Activated naive CD8-positive, alpha-beta T cell treated with anti-CD3 and anti-CD28 coated beads, Interleukin-2, amount 50 U/mL, for 24 hours (primary cell): ENCODE measurements at places on chromosomes 1 and 21.

- no peak for DNase-seq
These were observed 79.3 kb upstream of the DIRAS3 start for GRCh38 chr1:68129536-68130250.

DNA sequence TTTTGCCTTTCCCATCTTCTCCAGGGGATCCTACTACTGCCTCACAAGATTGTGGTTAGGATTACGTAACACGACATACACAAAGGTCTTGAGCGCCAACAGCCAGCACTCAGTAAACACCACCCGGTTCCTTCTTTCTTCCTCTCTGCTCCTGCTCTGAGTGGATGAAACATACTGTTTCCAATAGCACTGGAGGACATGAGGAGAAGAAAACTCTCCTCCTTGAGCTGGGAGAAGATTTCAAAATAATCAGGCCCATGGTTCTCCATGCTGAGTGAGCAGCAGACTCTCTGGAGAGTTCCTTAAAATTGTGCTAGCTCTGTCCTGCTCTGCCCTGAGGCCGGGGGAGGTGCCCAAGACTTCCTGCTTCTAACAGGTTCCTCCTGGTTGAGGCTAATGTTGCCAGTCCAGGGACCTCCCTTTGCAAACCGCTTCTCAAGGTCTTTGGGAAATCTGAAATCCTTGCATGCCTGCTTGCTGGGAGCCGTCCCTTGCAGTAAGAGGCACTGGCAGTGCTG is 29.4 kb upstream of the MX1 start:
- no peak for DNase-seq

- DNase-seq, result no peak
These were observed at the start of gene PDE4B for GRCh38 chr1:65792669-65793358. TSS of gene PDE4B (plus strand) at chr1:65792895.

DNA sequence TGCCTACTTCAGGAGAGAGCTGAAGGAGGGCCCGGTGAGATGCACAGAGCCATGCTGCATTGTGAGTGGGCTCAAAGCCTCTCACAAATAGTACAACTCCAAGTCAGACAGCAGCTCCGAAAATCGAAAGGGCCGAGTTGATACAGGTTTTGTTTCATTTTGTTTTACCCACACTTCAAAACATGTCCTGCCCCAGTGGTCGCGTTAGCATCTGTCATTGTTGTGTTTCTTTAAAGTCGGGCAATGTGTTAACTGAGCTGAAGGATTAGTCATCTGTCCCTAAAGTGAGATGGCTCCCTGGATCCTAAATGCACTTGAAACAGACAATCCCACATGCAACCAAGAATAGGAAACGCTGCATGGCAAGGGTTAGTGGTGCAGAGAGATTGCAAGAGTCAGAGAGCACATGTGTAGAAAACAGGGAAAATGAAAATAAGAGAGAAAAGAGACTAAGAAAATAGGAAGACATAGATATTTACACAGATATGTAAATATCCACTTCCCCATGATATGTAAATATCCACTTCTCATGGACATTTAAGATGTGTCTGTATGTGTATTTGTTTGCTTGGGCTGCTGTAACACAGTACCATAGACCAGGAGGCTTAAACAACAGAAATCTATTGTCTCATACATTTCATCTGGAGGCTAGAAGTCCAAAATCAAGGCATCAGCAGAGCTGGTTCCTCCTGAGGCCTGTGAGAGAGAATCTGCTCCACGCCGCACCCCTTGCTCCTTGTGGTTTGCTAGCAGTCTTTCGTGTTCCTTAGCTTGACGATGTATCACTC is 131.4 kb upstream of the RAB4A start:
- DNase-seq, result no peak

DNA sequence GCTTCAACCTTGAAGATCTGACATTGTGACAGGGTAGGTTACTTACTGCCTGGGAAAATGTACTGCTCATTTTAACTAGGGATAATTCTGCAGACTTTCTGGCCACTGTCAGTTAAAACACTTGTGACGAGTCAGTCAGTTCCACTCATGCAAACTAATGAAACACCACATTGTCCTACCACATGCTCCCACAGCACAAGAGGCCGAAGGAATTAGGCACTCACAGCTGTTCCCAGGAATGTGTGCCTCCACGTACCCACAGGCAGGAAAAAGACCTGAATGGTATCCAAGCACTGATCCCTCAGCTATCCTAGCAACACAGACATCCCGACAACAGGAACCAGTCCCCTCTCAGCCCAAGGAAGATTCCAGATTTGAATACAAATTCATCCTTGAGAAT is 12.3 kb downstream of the BCAR3 start:
- DNase-seq, result no peak

- DNase-seq, result no peak
These were observed 24.7 kb upstream of the CNN3 start for GRCh38 chr1:94951509-94952208.

DNA sequence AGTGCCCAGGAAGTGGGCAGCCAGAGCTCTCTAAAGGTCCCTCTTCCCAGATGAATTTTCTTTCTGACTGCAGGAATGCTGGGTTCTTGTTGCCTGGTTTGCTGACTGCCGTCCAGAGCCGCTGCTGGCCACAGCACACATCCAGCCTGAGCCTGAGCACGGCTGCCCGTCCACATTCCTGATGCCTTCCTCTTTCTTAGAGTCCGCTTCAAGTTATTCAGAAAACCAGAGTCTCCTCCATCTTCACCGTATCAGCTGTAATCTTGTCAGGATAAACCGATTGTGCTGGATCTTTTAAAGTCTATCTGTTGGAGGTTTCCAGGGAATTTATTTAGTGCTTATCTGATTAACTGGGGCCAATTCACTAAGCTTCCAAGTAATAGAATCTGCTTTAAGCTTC is 84.8 kb upstream of the BCAR3 start:
- no peak for DNase-seq

DNA sequence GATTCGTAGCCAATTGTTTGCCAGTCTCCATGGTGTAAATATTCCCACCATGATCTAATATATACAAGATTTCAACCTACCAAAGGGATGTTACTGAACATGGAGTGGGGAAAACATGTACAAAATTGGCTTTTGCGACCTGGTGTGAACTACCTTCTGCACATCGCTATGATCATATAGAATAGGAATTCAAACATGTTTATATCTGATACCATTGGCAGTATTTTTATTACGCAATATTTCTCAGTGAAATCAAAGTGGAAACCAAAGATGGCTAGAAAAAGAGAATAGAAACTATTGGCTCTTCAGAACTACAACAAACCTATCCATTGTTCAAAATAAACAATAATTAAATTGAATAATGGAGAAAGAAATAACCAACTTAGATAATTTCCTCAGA is 285.1 kb downstream of the TPR start:
- DNase-seq, result no peak

DNA sequence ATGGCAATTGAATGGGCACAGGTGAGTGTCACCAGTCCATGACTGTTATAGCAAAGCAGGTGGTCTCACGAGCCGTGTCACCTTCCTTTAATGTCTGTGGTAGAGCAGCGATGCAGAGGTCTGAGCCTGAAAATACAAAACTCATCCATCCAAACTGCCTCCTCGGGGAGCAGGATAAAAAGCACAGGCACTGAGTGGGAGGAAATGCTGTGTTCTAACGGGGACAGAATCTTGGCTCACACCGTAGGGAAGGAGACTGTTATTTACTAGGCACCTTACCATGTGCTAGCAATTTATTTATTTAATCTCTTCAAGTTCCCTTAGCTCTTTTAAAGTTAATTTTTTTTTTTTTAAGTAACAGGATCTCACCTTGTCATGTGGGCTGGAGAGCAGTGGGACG is 1.2 kb downstream of the ASCL5 start:
- no peak for DNase-seq

GRCh38 chr1:36562181-36562685 is 79.5 kb upstream of the CSF3R start:
- DNase-seq, result no peak

GRCh38 chr1:221794079-221794670 is 52.3 kb upstream of the DUSP10 start:
- DNase-seq, result peak; percentile 28

DNA sequence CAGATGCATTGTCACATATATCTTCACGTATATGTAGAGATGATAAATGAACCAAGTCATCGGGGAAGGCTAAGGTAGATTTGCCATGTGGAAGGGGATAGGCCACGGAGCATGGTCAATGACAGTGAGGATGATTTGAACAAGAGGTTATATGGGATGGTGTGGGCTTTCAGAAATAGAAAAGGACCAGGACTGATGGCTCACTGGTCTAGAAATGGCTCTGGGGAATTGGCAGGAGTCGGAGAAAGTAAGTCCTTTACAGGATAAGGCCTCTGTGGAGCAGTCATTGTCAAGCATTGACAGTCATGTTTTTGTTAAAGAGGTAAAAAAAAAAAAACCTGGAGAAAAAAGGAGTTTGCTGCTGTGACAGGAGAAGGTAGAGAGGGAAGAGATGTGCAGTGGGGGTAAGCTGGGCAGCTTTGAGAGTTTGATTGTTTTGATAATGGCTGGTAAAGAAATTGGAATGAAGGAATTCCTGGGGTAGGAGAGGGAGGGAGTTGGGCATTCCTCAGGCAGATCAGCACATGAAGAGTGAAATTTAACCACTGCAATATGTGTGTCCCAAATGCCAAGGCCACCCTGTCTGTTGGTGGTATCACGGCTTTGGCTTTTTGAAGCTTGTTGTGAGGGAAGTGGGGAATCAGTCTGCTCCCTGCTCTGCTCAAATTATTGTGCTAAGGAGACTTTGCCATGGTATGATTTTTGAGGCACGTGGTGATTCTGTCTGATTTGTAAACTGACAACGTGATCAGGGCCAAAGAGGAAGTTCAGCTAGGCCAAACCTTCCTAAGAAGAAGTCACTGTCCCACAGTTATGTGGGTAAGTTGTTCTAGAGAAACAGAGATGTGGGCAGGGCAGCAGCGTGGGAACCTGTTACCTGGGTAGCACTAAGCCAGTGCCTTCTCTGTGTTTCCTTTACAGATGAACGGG is 26.0 kb downstream of the MACF1 start:
- DNase-seq, result peak; percentile 20

DNA sequence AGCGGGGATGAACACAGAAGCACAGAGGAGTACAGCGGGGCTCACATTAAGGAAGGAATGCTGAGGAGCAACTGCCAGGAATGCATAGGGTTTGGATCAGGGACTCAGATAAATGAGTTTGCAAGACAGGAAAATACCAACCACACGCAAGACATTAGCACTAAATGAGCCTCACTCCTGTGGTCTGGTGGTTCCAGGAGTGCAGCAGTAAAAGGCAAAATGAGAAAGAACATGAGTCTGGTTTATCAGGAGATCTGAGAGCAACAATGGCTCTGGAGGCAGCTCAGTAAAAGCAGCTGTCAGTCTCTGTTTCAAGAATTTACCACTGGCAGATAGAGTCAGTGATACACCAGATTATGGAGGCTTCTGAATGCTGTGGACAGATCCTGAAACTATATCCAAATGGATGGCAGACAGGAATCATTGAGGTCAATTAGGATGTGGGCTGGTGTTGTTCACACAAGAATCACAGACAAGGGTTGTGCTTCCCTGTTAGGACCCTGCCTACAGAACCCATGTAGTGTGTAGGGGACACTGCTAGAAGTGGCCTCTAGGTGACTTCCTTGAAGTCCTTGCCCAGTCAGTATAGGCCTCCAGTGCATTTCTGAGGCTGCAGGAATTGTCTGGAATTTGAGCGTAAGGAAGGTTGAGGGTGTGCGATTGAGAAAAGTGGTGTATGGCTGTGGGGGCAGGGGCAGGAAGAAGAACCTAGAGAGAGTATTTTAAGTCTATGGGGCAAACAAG is 50.3 kb downstream of the CASQ2 start:
- DNase-seq, result no peak

GRCh38 chr1:222828939-222829338 is 14.1 kb downstream of the DISP1 start:
- no peak for DNase-seq

DNA sequence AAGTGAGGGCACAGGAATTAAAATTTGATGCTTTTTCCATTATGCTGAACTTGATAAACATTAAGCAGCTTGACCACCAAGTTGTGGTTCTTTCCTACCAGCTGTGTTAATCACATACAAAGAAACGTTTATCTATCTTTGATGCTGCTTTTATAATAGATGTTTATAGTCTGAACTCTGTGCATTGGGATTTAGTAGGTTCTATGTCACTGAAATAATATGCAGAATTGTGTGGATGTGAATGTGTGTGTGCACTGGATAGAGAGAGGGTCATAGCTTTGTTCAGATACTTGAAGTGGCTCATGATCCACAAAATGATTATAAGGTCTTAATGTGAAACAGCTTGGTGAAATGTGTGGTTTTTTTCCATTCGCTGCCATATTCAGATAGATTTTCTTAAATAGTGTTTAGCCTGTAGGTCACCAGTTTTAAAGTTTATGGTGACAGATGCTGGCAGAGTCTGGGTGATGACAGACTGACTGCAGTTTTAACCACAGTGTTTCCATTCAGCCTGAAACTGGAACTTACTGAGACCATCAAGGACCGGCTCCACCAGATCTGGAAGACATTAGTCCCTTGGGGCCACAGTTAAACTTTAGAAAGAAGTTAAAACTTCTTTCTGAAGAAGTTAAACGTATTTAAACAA is 10.2 kb downstream of the DDI2 start:
- peak; percentile 20 for DNase-seq
